ENCODE measurements at places on chromosomes 4 and X.

- DNase-seq: no peak
These were observed 163.6 kb upstream of the MAP3K15 start for GRCh38 chrX:19678941-19679340.

DNA sequence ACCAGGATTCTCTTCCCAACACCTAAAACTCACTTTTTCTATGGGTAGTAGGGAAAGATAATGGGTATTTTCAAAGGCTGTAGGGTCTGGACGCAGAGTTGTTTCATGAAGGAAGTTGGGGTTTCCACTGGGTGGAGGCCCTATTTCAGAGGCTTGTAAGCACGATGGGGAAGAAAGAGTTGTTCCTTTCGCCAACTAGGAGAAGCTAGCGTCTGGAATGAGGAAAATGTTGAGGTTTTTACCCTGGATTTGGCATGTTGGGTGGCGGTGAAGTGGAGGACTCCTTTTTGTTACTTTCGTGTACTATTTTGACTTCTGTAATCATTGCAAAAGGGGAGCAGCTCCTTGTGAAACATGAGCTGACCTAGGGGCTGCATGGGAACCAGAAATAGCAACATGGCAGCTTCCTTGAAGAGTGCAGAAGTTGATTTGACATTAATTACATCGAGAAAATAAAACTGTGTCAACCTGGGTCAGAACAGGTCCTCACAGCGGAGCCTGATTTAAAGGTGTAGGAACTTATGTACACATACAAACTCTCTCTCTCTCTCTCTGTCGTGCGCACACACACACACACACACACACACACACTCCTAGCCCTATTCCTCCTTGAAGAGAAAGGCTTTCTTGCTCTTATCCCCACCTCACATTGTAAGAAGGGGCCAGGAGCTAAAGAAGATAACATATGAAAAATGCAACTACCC lies 19.1 kb downstream of the VSIG4 start:
- no peak for DNase-seq

- DNase-seq: no peak
These were observed 22.0 kb upstream of the PHKA2 start for GRCh38 chrX:19005909-19006308.

- no peak for DNase-seq
These were observed 221.7 kb downstream of the APBB2 start for GRCh38 chr4:40992472-40993295.

- no peak for DNase-seq
These were observed 553.6 kb downstream of the STPG2 start for GRCh38 chr4:97589481-97590196.

DNA sequence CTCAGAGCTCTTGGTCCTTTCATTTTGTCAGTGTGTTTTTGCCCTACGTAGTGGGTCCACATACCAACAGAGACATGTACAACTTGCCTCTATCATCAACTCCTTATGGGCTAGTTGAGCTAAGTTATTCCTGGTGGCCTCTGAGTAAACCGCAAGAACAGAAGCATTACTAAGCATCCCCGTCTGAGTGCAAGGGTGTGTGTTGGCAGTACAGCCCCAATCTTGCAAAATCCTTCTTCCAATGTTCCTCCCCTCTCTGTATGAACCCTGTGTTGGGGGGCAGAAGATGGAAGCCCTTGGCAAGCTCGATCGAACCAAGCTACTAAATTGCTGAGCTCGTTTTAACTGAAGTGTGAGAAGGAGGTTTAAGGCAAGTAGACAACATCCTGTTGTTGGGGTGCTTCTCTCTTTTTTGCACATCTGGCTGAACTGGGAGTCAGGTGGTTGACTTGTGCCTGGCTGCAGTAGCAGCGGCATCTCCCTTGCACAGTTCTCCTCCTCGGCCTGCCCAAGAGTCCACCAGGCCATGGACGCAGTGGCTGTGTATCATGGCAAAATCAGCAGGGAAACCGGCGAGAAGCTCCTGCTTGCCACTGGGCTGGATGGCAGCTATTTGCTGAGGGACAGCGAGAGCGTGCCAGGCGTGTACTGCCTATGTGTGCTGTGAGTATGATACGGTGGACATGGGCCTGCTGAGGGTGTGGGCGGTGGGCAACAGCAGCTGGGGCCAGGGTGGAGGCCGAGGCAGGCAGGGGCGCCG lies at the start of gene SH2D1A:
SH2D1A (plus strand) TSS at position 447 of the 760 bp plus-strand sequence; CDS start at position 527, 80 bp downstream.
- no peak for DNase-seq

DNA sequence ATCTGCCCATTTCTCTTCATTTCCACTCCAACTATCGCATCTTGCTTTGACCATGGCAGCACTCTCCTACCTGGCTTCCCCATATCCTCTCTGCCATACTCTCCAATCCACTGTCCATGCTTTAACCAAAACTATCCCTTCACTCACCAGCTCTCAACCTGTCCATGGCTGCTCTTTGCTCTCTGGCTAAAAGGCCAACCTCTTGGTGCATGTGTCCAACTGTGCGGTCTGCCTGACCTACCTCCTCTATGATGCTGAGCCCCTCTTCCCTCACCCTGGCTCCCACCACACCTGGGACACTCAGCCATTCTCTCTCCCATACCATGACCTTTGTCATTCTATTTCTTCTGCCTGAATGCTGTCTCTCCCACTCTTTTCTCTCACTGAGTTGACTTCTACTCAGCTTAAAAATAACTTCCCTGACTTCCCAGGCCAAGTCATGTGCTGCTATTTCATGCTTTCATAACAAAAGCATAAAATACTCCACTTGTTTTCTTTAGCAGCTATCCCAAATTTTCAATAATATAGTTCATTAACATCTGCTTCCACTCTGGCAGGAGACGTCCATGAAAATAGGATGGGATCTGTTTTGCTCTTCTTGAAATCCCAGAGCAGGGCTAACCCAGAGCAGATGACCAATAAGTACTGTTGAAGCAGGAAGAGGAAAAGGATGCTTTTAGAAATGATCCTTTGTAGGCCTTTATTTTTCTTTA lies 29.8 kb upstream of the KLF3 start:
- DNase-seq: no peak

GRCh38 chrX:140971099-140971795 lies 31.1 kb upstream of the SPANXB1 start:
- no peak for DNase-seq

GRCh38 chr4:86376850-86377249 lies 17.0 kb upstream of the MAPK10 start:
- no peak for DNase-seq

- DNase-seq: no peak
These were observed 11.9 kb downstream of the ADD1 start for GRCh38 chr4:2855584-2855983.

- DNase-seq: no peak
These were observed 106.9 kb upstream of the ACSL4 start for GRCh38 chrX:109839694-109840567.

GRCh38 chr4:54218736-54219135 lies 10.4 kb upstream of the PDGFRA start:
- DNase-seq: no peak

GRCh38 chr4:157808796-157809383 lies 363.9 kb downstream of the GASK1B start:
- DNase-seq: no peak

DNA sequence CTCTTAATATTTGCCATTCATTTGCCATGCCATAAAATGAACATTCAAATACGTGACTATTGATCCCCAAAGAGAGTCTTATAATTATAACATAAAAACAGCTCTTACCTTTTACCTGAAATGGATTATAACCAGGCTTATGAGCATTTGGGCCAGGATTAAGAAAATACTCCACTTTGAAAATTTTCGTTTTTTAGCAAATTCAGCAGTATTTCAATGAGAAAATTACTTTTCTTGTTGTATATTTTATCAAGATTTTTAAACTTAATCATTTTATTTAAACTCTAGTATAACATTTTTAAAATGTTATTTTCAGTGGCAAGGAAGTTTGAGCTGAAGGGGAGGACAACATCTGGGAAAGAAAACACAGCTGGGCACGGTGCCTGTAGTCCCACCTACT lies 59.0 kb upstream of the RAPGEF2 start:
- DNase-seq: no peak

DNA sequence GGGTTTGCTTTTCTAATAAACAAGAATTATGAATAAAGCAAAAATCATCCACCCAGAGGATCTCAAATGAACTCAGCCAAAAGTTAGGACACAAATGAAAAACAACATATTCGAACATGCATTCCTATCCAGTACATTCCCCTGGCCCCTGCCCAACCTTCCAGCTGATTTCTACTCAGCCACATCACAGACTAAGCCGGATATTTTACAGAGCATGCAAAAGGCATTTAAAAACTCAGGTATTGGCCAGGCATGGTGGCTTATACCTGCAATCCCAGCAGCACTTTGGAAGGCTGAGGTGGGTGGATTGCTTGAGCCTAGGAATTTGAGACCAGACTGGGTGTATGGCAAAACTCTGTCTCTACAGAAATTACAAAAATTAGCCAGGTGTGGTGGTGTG lies 54.6 kb downstream of the RELL1 start:
- no peak for DNase-seq

GRCh38 chr4:7587433-7588405 lies 153.0 kb upstream of the PSAPL1 start:
- no peak for DNase-seq

GRCh38 chr4:11628093-11628725 lies 199.5 kb upstream of the HS3ST1 start:
- DNase-seq: no peak

DNA sequence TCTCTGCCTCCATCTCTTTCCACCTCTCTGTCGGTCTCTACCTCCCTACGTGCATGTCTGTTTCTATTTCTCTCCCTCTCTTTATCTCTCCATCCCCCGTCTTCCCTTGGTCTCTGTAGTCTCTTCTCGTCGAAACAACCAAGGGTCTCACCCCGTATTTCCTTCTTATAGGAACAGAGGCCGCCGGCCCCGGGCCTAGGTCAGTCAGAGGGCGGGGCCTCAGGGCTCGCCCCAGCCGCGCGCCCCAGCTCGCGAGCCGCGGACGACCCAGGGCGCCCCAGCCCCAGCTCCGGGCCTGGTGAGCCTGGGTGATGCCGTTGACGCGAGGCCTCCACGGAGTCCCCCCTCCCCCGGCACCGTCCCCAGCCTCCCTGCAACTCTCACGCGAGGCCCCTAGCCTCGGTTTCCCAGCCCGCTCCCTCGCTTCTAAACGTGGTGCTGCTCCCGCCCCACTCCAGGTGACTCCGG lies 6.6 kb downstream of the TIMM17B start:
- DNase-seq: no peak

DNA sequence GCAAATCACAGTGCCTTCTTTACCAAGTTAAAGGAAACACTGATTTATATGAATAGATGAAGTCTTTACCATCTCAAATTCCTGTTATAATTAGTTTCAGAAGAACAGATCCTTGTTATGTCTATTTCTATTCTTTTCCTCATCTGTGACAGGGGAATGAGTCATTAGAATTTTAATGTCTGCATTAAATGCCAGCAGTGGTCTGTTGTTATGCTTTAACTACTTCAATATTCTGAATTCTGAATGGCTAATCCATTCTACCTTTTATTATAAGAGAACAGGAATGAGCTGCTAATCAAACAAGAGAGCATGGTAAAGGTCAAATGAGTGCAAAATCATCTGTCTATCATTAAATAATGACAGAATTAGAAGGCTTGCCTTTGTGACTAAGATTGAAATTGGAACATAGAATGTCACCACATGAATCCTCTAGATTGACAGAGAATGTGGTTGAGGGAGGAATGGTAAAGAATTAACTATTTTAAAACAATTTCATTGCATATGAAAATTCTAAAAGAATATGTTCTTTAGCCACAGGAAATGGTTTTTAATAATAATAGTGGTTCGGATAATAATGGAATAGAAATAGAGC lies 935.5 kb downstream of the ADGRL3 start:
- DNase-seq: no peak

DNA sequence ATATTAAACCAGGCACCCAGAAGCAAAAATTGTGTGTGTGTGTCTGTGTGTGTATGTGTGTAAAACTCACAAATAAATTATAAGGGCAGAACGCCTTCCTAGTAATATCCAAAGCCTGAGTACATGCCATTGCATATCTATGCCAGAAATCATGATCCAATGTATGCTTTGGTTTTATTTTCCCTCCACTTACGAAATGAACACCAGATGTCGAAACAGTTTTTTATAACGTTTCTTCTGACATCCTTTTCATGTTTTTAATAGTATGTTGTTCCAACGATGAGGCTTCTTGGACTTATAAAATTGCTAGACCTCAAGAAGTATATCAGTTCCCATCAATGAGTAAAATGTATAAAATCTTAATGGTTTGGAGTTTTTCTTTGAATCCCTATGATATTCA lies 55.4 kb downstream of the KCNIP4 start:
- no peak for DNase-seq

GRCh38 chr4:168994958-168995357 lies 15.1 kb downstream of the CBR4 start:
- DNase-seq: no peak

DNA sequence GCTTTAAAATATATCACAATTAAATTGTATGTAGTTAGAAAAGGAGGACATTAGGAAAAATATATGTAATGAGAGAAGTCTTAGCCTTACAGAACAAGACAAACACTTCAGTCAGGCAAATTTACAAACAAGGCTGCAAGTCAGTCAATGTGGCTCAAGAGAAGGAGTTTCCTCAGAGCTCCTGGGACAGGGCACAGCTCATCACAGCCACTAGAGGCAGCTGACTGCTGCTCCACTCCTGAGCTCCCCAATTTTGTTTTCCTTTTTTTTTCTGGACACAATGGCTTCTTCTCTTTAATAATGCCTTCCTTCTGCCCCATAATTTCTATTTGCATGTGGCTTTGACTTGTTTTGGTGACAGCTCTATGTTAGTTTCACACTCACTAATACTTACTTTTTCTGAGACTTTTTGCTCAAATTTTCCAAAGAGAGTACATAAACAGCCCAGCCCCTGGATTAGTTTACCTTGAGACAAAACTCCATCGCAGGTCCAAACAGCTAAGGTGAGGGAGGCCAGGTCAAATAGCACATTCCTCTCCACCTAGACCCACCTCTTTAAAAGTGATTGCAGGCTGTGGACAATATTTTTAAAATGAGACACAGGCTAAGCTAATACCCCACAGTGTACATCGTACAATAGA lies 850.4 kb upstream of the FRG1 start:
- DNase-seq: no peak

GRCh38 chrX:12892716-12893115 lies 13.7 kb upstream of the TLR8 start:
- no peak for DNase-seq

- no peak for DNase-seq
These were observed 8.4 kb upstream of the TRIML2 start for GRCh38 chr4:188117631-188118324.

DNA sequence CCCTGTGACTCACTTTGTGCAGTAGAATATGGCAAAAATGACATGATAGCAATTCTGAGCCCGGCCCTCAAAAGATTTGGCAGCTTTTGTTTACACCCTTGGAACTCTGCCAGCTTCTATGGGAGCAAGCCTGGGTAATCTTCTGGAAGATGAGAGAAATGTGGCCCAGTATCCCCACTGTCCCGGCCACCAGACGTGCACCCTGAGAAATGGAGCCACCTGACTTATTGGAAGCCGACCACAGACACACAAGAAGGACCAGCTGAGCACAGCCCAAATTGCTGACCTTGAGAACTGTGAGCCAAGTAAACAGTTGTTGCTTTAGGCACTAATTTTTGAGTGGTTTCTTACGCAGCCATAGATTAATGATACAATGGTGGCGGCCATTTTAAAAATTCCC lies 197.0 kb downstream of the STIM2 start:
- DNase-seq: no peak

- no peak for DNase-seq
These were observed 144.6 kb upstream of the MAP3K15 start for GRCh38 chrX:19659929-19660328.

- DNase-seq: no peak
These were observed 17.6 kb downstream of the NFKB1 start for GRCh38 chr4:102518703-102519131.

GRCh38 chr4:98181809-98182208 lies 38.5 kb upstream of the STPG2 start:
- no peak for DNase-seq

- DNase-seq: no peak
These were observed 34.8 kb downstream of the EGF start for GRCh38 chr4:109947457-109947856.
